SIG-M5 (cell line): ENCODE measurements at places on chromosomes 1 and 21.

GRCh38 chr1:94304553-94304952 lies 67.2 kb upstream of the ARHGAP29 start:
- DNase-seq, result no peak

DNA sequence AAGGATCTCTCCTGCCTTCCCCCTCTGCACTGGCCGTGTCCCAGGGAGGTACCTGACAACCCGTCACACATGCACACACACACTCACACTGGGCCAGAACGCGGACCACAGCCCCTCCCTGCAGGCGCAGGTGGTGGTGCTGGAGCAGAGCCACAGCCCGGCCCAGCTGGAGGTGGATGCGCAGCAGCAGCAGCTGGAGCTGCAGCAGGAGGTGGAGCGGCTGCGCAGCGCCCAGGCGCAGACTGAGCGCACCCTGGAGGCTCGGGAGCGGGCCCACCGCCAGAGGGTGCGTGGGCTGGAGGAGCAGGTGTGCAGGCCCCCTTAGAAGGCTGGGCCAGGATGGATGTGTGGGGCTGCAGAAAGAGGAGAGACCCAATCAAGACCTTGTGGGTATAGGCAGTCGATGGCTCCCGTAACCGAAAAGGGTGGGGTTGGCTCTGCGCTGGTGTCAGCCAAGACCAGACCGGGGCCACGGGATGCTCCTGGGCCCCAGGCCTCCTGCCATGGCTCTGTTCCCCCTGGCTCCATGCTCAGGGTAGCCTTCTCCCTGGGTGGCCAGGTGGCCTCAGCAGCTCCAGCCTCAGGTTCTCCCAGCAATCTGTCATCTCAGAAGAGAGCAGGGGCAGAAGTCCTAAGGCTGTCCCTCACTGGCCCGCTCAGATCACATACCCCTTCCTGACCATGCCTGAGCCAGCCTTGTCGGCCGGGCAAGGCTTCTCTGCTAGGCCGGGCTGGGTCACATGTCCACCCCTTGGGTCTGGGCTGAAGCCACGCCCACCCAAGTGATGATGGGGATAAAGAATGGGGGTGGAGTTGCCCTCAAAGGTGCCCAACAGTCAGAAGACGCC lies 8.9 kb downstream of the MFAP2 start:
- no peak for DNase-seq

GRCh38 chr1:46017876-46018503 lies 114.4 kb downstream of the PIK3R3 start:
- no peak for DNase-seq

DNA sequence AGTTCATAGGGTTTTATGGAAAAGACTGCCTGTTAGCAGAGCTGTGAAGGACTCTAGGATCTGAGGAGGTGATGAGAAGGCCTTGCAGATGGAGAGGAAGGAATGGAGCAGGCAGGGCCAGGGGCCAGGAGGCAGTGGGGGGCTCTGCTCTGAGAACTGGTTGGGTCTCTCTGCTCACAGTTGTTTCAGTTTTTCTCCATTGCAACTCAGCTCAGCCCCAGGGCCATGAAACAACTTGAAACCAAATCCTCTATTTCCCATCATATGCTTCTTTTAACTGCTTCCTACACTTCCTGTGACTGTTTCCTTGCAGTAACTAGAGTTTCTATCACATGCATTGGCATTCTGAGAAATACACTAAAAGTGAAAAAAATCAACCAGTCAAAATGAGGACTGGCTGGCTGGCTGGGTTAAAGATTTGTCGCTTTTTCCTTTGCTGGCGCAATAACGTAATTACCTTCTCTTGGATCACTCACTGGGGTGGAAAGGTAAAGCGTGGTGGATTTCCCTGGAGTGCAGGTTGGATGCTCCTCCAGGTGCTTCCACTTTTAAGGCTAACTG lies 172.0 kb downstream of the CDC7 start:
- no peak for DNase-seq

DNA sequence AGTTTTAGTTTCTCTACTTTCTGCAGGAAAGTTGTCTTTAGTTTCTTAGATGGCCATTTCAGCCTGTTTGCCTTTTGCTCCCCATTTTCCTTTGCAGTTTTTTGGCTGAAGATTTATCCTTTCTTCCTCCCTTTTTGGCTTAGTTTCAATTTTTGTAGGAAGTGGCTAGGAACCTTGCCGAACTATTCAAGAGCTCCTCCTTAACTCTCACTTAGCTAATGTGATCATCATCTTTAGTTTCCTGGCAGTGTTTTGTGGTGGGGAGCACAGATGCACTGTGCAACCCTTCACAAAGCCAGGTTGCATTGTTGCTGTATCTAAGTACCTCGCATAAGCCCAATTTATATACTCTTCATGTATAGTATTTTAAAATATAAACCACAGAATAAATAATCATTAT lies 28.8 kb upstream of the CCDC181 start:
- DNase-seq, result no peak

GRCh38 chr1:165842023-165842670 lies 14.7 kb downstream of the UCK2 start:
- no peak for DNase-seq

- no peak for DNase-seq
These were observed 163.0 kb upstream of the RNPC3 start for GRCh38 chr1:103362348-103363007.
